ENCODE measurements at places on chromosomes 5 and 9. TPM values are rescaled to one million over a fixed set of nuclear protein-coding genes. Genes with fewer than 3 reads are reported as not detected.

The CDX1 gene
- total RNA-seq: not detected

The DDX46 gene
- total RNA-seq: 63.5 TPM

The FOXI1 gene
- not detected for total RNA-seq

The IRGM gene
- 2.4 TPM for total RNA-seq

DNA sequence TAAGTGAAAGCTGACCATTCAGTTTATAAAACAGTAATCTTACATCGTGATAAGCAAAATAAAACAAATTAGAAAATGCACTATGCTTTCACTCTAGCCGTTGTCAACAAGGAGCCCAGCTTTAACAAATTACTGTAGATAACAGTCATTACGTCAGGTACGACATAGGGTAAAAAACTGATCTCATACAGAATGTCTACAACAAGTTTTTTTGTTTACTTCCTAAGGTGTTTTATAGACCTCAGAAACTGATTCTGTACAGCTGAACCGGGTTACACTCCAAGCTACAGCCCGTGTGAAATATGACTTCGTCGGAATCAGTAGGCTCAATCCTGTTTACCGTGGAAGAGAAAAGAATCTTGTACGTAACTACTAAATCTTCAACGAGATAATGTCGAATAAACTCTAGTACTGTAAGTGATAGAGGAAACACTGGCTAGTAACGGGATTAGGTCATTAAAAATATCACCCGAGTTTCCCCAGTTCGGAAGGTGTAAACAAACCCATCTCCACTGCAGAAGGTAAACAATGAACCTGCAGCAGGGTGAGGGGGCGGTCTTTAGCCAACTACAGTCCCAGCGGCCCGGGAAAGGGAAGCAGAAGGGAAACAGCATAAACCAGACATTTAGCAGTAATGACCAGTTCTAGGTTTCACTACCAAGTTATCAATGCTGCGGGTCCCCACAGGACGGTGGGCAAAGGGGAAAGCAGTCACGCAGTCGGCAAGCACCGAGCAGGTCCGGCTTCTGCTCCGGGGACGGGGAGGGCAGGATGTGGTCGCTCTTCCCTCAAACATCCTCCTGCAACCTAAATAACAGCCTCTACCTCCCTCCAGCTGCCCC lies 1.1 kb downstream of the RICTOR start:
- peak; percentile 76 for DNase-seq

GRCh38 chr9:70120834-70121510 lies 77.3 kb downstream of the MAMDC2 start:
- peak; percentile 5 for DNase-seq

DNA sequence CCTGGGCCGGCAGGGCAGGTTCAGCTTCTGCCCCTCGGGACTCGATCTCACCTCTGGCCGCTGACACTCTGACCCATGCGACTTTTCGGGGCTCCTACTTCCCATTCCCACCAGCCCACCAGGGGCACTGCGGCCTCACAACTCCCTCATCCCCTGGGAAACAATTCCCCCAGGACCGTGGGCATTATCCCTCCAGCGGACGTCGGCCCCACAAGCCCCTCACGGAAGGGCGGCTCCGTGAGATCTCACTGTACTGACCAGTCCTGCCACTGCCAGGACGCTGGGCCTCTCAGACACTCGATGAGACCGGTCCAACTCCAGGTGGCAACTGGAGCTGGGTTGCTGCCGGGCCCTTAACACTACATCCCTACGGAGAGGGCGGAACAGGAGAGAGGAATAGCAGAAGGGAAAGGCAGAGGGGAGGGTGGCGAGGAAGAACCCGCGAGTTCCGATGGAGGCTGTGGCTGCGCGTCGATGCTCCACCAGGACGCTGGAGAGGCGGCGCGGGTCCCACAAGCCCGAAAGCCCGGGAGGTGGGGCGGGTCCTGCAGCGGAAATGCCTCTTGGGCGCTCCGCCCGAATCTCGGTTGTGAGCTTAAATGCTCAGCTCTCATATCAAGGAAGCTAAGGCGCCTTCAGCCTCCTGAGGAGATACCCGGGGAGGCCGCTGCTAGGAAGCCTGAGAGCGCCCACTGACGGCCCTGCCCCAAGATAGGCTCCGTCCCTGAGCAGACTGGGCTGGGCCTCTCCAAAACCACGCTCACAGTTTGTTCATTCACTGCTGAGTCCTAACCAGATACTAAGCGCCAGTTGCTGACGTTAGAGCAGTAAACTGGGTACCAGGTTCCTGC lies 36.3 kb downstream of the VCP start:
- DNase-seq: peak; percentile 80

DNA sequence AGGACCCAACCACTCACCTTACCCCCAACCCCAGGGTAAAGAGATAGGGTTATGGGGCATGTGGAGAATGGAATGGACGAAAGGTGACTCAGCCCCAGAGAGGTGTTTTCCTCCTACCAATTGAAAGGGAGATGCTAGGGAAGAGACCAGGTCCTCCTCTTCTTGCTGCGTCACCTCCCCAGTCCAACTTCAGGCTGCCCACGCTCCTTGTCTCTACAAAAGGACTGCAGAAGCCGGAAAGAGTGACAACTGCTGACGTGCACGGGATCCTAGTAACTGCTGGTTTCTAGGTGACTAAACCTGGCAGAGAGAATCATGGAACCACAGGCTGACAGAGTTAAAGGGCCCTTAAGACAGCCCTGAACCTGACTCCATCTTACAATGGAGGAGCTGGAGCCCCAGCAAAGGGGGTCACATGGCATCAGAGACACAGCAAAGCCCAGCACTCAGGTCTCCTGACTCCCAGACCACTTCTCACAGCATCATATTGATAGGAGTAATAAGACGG lies 2.2 kb downstream of the GPX3 start:
- peak; percentile 41 for DNase-seq

GRCh38 chr9:30932226-30932625 lies 1452.2 kb upstream of the ACO1 start:
- DNase-seq: no peak

DNA sequence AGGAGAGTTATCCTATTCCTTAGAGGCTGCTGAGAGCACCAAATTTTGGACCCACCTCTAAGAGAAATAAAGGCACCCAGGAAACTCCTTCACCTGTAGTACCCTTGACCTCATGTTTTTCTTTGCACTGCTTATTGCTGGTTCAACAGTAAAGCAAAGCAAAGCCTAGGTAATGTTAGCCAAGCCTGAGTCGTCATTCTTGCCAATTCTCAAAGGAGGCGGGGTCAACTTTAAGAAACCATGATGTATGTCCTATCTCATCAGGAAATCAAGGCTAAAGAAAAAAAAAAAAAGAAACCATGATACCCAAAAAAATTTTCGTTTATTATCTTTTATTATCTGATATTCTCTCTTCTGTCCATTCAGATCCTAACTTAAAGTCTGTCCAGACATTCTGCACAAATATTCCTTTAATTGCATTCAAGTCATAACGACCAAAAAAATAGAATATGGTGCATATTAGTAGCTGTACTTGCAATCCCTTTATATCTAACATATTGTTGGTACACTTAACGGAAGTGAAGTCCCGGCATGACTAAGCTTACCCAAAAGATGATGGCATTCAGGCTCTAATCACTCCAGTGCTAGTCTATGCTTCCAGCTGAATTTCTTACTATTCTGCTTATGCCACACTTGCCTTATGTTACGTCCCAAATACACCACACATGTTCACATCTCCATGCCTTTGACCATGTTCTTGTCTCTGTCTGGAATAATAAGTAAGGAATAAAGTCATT lies 1.8 kb downstream of the AUH start:
- DNase-seq: peak; percentile 48

DNA sequence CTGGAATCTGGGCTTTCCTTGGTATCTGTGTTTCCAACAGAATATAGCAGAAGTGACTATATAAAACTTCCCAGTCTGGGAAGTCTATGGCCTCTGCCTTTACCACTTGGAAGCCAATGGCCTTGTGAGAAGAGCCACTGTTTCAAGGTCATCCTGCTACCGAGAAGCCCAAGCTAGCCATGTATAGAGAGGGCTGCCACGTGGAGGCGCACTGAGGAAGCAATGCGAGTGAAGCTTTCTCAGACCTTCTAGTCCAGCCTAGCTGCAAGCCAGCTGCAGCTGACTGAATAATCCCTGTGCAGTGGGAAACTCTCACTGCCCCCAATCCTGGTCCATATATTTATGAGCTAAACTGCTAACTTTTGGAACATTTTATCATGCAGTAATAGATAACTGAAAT lies 661.8 kb upstream of the RIOK2 start:
- DNase-seq: no peak

GRCh38 chr9:34701023-34701768 lies 8.7 kb downstream of the CCL21 start:
- DNase-seq: peak; percentile 89

DNA sequence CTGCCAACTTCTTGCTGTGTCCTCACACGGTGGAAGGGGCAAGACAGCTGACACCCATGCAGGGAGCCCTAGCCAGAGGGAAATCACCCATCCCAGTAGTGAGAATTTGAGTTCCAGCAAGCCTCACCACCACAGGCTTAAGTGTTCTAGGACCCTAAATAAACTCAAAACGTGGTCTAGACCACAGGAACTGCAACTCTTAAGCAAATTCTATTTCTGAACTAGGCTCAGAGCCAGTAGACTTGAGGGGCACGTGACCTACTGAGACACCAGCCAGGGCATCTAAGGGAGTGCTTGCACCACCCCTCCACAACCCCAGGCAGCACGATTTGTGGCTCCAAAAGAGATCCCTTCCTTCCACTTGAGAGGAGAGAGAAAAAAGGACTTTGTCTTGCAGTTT lies 96.0 kb upstream of the PHF24 start:
- DNase-seq: no peak

GRCh38 chr5:179054876-179055275 lies 5.3 kb upstream of the ZNF354C start:
- DNase-seq: no peak

- DNase-seq: no peak
Measured at GRCh38 chr5:154320224-154321089, 125.3 kb upstream of the SAP30L start.
